ENCODE measurements at places on chromosomes 11 and 22.

DNA sequence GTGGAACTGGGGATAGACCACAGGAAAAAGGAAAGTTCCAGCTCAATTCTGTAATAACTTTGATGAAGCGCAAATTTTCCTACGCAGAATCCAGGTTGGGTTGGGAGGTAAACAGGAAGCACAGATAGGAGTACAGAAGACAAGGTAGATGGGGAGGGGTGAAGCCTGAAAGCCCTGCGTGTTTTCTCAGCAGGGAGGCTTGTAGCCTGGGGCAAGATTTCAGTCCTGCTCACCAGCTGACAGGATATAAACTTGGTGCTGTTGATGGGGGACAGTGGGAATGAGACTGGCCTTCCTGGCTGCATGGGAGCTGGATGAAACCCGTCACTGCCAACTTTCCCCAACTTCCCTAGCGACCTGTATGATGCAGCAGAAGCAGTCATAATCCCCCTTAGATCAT, 114.9 kb downstream of the ARHGAP32 start:
- DNase-seq = no peak

- DNase-seq = no peak
Measured at GRCh38 chr11:10902301-10903063, 44.6 kb upstream of the ZBED5 start.

DNA sequence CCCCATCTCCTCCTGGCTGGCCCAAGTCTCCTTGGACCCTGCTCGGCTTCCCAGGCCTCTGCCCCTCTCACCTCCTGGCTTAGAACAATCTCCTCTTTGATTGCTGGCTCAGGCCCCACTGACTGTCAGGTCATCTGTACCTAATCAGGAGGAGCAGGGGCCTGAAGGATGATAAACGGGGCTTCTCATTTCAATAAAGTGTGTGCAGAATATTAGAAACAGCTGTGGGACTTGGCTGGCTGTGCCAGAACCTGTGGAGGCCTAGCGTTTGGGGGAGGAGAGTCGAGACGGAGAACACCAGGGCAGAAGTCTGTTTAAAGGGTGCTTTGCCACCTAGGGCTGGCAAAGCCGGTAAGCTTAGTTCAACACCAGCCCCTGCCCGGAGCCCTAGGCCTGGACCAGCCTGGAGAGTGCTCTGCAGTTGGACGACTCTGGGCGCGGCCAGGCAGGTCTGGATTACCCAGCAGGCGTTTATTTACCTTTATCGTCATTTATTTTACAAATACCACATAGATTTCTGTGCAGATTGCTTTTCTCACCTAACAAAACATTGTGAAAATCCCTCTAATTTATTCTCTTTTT, 10.1 kb upstream of the VSIG10L2 start:
- DNase-seq = no peak

GRCh38 chr11:110235966-110236365, 60.4 kb downstream of the RDX start:
- no peak for DNase-seq

DNA sequence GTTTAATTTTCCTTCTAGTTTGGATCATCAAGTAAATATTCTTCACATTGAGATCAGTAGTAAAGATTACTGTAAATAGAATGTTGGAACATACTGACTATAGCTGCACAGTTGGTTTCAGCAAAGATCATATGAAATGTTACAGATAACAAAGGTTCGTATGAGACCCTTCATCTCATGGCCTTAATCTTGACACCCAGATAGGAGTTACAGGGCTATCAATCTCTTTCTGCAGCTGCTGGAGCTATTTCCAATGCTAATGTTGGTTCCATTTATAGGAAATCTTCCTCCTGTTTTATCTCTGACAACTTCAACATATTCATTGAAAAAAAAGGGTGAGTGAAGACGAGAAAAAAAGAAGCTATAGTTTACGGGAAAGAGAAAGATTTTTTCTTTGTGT, 495.6 kb downstream of the JRKL start:
- no peak for DNase-seq

- DNase-seq = no peak
Measured at GRCh38 chr22:36931446-36931845, 18.0 kb downstream of the CSF2RB start.

DNA sequence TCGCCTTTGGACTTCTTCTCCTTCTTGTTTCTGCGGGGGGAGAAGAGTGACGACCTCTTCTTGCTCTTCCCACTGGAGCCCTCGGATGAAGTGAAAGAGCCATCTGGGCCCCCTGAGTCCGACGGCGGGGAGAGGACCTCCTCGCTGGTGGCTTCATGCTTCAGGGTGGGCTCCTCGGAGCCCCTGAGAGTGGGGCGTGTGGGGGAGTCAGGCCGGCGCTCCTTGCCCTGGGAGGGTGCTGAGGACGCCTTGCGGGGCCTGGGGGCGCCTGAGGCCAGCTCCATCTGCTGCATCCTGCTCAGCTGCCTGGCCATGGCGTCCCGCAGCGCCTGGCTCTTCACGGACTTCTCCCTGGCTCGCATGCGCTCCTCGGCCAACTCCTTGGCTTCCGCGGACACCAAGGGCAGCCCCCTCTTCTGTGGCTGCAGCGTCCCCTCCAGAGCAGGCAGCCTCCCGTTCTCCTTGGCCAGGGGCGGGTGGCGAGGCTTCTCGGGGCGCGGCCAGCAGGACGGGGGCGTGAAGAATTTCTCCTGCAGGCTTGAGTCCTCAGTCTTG, 43.3 kb upstream of the BID start:
- DNase-seq = no peak

- no peak for DNase-seq
Measured at GRCh38 chr22:36413022-36413775, 25.4 kb upstream of the MYH9 start.

DNA sequence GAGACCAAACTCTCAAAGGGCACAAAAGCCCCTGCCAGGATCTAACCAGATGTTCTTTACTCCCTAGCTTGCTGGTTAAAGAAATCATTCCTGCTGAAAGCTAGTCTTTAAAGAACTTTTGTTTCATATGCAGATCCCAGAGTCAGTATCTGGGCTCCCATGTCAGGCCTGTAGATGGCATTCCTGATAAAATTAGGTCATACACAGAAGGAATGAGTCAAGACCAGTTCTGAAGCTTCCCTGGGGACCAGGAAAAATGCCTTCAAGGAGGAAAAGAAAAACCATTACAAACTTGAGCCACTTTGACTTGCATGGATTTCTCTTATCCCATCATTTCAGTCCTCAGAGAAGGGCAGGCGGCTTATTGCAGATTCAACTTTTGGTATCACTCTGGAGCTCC, 5.9 kb downstream of the DBX1 start:
- DNase-seq = no peak

- DNase-seq = no peak
Measured at GRCh38 chr11:122342089-122342744, 226.2 kb upstream of the BLID start.

- no peak for DNase-seq
Measured at GRCh38 chr22:39216143-39216490, 28.7 kb downstream of the PDGFB start.

DNA sequence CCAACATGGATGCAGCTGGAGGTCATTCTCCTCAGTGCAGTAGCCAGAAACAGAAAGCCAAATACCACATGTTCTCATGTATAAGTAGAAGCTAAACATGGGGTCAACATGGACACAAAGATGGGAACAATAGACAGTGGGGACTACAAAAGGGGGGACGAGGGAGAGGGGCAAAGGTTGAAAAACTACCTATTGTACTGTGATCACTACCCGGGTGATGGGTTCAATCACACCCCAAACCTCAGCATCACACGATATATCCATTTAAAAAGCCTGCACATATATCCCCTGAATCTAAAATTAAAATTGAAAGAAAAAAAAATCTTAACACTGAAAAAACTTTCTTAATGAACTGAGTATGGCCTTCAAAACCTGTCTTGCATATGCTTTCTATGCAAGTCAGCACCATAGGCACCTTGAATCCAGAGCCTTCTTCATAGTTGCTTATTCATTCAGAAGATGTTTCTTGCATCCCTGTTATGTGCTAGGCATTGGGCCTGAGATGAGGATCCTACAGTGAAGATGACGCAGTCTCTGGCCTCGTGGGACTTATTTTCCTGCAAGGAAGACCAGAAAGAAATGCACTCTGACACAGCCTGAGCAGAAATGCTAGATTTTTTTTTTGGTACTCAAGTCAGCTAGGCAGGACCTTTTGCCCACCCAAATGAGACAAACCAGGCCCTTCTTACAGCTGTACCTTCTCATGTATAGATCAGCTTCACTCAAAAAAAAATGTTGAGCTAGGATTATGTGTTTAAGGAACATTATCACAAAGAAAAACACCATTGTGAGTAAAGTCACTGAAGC, 21.0 kb downstream of the NNMT start:
- DNase-seq = no peak

GRCh38 chr11:2781408-2782274, 81.8 kb upstream of the KCNQ1OT1 start:
- DNase-seq = no peak

DNA sequence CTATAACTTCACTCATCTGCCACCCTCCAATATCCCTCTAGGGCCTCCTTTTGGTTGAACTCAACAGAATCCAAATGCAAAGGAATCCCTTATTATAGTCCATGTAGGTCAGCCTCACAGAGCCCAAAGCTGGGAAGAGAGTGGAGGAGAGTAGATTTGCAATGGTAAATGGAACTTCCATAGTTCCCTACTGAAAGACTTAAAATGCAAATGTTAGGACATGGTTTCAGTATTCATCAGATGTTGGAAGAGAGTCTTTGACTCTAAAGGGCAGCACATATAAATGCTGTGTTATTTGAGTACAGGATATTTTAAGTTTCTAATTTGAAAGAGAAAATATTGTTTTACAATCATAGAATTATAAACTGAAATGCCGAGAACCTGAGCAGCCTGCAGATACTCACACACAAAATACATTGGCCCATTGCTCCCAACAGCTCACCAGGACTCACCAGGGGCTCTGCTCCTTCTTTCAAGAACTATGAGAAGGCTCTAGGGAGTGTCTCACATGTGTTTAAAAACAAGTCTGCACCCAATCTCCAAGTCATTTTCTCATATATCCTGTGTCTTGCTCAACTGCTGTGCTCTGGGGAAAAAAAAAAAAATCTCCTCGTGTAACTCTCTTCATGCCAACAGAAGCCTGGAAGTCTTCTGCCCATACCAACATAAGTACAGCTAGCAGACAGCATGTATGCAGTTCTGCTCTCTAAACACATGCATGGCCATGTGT, 39.6 kb downstream of the SYT9 start:
- no peak for DNase-seq

DNA sequence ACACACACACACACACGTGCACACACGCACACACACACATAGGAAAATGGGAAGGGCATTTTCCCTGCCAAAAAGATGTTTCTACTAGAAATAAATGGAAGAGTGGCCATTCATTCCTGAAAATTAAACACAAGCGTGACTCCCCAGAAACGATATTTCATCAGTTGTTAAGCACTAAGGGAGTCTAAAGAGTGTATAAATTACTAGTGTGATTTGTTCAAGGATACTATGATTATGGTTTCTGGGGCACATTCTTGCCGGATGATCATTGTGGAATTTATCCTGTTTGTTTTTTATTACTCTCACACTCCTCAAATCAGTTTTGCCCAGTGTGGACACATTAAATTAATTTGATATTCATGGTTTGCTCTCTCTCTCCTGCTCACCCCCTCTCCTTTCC, 16.4 kb upstream of the AMOTL1 start:
- no peak for DNase-seq

DNA sequence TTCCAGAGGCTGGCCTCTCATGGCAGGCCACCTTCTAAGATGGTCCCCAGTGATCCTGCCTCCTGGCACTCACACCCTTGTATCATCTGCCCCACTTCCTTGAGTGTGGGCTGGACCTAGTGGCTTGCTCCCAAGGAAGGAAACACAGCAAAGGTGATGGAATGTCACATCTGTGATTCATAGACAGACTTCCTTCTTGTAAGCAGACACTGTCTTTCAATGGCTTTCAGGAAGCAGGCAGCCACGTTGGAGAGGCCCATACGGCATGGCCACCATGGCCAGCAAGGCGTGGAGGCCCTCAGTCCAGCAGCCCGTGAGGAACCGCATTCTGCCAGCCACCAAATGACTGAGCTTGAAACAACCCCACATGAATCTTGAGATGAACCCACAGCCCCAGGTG, 11.3 kb downstream of the LMO1 start:
- no peak for DNase-seq

- no peak for DNase-seq
Measured at GRCh38 chr11:4589017-4589416, 4.8 kb upstream of the OR52I1 start.

DNA sequence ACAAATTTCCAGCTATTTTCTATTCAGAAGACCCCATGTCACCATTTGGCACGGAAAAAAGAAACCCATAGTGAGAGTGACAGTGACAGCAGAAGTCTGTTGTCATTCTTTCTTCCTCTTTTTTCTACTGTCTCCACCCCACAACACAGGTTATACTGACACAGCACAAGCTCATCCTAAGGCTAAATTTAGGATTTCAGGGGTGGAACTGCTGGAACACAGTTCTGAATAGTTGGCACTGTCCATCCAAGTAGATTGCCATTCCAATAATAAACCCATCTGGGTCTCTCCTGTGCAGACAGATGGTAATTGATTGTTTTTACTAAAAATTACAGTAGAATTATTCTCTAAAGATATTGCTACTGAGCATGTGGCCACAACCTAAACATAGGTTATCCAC, 95.2 kb upstream of the C11orf87 start:
- DNase-seq = no peak

Data from stimulated activated CD8-positive, alpha-beta memory T cell treated with anti-CD3 and anti-CD28 coated beads, Interleukin-7, amount 100 ng/mL, for 48 hours (primary cell).